ENCODE measurements at places on chromosomes 3 and 15.

DNA sequence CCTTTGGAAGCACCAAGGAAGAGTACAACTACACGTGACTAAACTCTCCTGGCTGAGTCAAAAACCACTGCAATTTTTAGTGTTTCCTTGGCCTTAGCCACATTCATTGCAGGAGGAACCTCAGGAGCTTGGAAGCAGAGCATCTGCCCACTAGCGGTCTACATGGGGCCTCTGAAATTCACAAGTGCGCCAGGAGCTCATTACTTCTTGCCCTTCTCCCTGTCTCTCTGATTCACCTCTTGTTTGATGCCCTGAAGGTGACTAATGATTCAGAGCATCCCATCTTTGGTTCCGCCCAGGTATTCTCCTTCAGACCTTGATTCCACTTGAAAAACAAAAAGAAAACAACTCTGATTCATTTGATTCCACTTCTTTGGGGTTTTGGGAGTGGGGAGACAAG lies 201.1 kb upstream of the LPP start:
- no peak for DNase-seq

- no peak for DNase-seq
Measured at GRCh38 chr3:66138336-66139313, 82.2 kb upstream of the SLC25A26 start.

- no peak for DNase-seq
Measured at GRCh38 chr3:194487289-194488054, 670 bp upstream of the ATP13A3 start.

DNA sequence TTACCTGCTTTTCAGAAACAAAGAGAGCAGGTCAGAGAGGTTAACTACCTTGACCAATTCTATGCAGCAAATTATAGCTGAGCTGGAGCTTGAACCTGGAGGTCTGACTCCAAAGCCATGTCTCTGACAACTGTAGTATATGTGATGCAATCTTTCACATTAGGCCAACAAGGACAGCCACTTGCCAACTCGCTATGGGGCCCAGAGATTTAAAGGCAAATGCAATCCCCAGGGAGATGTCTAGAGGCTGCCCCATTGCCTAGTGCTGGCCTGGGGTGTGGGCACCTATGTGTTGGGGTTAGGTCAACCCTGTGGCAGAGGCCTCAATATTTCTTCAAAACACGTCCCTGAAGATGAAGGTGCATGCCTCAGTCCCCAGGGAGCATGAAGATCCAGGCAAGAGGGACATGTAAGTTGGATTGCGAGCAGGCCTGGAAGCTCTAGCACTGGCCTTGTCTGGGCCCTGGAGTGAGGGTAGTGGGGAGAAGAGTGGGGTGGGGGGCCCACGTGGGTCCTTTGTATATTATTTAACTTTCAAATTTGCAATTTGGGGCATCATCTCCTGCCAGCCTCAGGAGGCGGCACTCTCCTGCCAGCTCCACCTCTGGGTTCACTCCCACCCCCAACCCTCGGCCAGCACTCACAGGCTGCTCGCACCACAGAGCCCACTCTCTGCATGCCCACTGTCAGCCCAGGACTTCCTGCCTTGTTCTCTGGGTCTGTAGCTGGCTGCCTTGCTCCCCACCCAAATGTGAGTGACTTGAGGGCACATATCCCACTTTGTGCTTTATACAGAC lies 64.3 kb downstream of the SLC12A8 start:
- no peak for DNase-seq

DNA sequence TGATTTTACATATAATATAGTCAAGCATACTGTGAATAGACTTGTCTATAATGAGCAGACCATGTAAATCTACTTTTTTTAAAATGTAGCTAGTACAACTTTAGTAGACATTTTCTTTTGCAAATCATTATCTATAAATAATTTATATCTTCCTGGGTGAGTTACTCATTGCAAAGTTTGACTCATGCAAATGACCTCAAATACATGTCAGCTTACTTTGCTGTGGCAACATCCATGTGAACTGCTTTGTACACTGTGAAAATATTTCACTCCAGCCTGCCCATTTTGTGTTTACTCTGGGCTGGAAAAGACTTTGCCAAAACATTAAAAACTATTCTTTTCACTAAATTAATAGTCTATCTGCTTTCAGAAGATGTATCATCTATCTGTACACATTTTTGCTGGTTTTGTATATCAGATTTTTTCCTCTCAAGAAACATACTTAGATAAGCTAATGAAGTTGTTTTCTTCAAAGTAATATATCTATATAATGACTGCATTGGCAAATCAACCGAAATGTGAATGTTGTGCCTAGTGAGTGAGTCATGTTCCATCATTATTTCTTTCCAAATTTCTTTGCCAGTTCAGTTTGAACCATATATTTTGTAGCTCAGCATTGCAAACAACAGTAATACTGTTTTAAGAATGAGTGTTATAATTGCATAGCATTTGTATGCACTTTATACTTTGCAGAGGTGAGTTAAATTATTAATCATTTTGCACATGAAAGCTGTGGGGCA lies 26.5 kb downstream of the IGSF10 start:
- DNase-seq = no peak

- DNase-seq = no peak
Measured at GRCh38 chr3:186189492-186189891, 80.6 kb upstream of the ETV5 start.

GRCh38 chr15:93072411-93073394 lies 16.3 kb downstream of the RGMA start:
- no peak for DNase-seq

GRCh38 chr3:77407441-77407840 lies 367.5 kb downstream of the ROBO2 start:
- no peak for DNase-seq

- no peak for DNase-seq
Measured at GRCh38 chr3:4528320-4528719, 35.2 kb downstream of the ITPR1 start.

DNA sequence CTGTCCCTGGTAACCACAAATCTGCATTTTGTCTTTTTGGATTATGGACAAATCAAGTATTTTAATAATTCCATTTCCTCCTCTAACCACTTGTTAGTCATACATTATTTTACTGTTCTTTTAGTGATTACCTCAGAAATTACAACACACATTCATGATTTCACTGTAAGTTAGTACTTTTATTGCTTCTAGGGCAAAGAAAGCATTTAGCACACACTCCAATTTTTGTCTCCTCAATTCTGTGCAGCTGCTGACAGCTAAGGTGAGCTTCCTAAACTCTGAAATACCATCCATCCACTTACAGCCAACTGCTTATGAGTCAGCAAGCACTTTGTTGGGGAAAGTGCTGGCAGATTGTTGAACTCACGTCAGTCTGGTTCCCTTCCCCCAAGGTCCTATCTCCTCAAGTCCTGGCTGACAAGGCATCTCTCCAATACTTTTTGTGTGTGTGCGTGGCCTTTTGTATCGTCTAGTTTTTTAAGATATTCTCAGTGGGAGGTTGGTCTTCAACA lies 49.4 kb upstream of the TNFAIP8L3 start:
- no peak for DNase-seq

GRCh38 chr3:124282751-124283651 lies 291.1 kb upstream of the ROPN1 start:
- DNase-seq = no peak

- DNase-seq = peak; percentile 8
Measured at GRCh38 chr3:158539414-158540014, 31.5 kb upstream of the MLF1 start.

DNA sequence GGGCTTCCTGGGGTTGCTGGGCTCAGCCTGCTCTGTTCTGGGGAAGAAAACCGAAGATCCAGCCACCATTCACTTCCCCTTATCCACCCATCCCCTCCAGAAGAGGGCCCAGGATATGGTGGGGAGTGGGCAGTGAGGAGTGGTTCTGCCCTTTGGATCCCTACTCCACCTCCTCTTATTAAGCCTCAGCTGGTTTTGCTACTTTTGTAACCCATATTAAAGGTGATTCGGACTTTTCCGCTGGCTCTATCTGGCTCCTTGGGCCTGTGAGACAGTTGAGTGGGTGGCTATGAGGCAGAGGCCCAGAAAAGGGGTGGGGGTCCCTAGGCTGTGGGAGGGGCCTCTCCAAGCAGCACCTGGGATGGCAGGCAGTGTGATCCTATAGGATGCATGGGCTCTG lies 33.8 kb downstream of the NBEAL2 start:
- DNase-seq = no peak

- DNase-seq = no peak
Measured at GRCh38 chr3:153305189-153305588, 143.2 kb downstream of the RAP2B start.

GRCh38 chr3:75272691-75273090 lies 391.4 kb upstream of the FRG2C start:
- no peak for DNase-seq

DNA sequence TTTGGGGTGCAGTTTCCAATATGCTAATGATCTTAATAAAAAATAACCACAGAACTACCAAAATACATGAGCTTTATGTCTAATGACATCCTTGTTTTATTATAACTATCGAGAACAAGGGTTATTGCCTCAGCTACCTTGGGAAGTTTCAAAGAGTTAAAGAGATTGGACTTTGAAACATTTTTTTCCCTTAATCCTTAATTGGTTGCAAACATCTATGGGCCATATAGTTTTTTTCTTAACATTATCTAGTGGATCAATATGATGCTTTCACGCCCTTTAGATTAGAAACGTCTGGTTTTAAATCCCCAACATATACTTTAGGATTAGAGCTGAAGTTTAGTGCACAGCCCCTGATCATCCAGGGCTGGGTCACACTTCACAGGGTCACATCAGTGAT lies 219.2 kb upstream of the SGO1 start:
- no peak for DNase-seq

- DNase-seq = no peak
Measured at GRCh38 chr3:115279939-115280338, 132.9 kb upstream of the ZBTB20 start.

DNA sequence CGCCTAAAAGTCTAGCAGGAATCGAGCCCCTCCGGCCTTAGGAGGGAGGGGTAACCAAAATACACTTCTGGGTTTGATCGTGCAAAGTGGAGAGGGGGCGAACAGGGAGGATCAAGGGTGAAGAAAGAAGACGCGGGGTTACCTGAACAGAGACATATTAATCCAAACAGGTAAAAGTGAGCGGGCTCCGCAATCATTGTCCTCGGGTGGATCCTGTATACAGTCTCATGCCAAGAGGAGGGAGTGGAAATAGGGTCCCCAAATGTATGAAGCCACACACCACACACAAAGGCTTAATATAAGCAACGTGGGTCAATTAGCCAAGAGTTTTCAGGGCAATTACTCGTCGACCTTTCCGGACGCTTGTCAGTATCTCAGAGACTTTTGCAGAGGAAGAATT lies 749.5 kb downstream of the ROBO1 start:
- DNase-seq = no peak

Measured in CMK (cell line).